Stimulated activated CD8-positive, alpha-beta memory T cell treated with anti-CD3 and anti-CD28 coated beads, Interleukin-15, amount 100 ng/mL, for 24 hours (primary cell): ENCODE measurements at places on chromosomes 3 and 15.

- DNase-seq = no peak
These were observed 389.5 kb upstream of the WNT5A start for GRCh38 chr3:55876560-55876959.

DNA sequence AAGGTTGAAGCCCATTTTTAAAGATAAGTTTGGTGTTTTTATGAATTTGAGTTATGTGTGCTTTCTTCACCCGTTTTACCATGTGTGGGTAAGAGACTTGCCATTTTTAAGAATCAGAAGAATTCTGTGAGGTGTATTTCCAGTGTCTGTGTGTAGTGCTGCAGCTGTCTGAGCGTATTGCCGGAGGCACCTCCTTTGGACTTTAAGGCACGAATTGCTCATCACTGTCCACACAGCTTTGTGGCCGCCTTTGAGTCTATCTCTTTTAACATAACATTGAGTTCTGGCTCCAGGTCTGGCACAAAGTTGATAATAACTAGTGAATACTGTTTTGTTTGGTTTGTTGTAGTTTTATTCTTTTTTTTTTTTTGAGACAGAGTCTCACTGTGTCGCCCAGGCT, 25.8 kb downstream of the SCG5 start:
- no peak for DNase-seq

DNA sequence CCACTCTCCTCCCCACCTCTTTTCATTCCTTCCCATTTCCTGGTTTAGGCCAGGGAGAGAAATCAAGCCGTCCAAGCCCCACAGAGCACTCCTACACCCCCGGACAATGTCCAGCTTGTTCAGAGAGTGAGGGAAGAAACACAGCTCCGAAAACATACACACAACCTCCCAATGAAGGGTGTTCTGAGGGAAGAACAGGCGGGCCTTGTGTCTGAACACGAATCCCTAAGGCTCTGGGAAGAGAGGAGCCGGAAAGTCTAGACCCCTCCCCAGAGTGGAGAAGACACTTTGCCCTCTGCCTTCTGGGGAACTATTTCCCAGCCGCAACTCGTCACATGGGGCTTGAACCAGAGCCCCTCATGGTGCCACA, 30.5 kb downstream of the ACAN start:
- no peak for DNase-seq

- DNase-seq = no peak
These were observed 428.1 kb upstream of the NAALADL2 start for GRCh38 chr3:174430986-174431385.

GRCh38 chr15:33022629-33023028, 171.9 kb downstream of the FMN1 start:
- no peak for DNase-seq

GRCh38 chr3:37287776-37288175, 113.4 kb upstream of the LRRFIP2 start:
- DNase-seq = no peak

GRCh38 chr3:131431754-131432153, 50.2 kb downstream of the NUDT16 start:
- no peak for DNase-seq

DNA sequence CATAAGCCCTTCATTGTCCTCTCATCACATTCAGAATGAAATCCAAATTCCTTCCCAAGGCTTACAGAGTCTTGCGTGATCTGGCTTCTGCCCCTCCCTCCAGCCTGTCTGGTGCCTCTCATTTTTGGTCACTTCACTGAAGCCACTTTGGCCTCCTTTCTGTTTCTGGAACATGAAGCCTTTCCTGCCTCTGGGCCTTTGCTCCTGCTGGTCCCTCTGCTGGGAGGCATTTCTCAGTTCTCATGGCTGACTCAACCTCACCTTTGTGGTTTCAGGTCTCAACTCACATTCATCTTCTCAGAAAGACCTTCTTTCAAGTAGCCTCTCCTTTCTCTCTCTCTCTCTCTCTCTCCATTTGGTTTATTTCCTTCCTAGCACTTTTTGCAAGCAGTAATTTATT, 43.9 kb upstream of the BHLHE40 start:
- DNase-seq = no peak

- no peak for DNase-seq
These were observed 51.6 kb downstream of the SEMA3G start for GRCh38 chr3:52393131-52393807.

DNA sequence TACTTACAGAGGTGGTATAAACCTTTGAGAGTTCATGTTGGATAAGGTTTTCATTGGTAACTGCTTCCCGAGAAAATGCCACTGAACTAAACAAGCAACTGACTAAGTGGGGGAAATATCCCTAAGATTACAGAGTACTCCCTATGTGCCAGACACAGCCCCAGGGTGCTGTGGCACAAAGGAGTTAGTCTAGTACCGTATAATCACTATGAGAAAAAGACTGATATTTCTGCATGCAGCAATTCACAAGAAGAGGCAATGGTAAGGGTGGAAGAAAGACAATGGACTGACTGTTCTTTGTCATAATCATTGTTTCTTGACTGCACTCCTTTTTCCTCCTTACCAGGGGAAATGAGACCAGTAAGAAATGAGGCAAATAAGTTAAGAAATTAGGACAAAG, 20.0 kb upstream of the SLC25A26 start:
- DNase-seq = no peak
